Activated CD8-positive, alpha-beta memory T cell treated with anti-CD3 and anti-CD28 coated beads, Interleukin-2, amount 10 ng/mL, durations not matched to agents 7 days and 5 days (primary cell): ENCODE measurements at places on chromosomes 2 and 18. TPM values are rescaled to one million over a fixed set of nuclear protein-coding genes. Genes with fewer than 3 reads are reported as not detected.

DNA sequence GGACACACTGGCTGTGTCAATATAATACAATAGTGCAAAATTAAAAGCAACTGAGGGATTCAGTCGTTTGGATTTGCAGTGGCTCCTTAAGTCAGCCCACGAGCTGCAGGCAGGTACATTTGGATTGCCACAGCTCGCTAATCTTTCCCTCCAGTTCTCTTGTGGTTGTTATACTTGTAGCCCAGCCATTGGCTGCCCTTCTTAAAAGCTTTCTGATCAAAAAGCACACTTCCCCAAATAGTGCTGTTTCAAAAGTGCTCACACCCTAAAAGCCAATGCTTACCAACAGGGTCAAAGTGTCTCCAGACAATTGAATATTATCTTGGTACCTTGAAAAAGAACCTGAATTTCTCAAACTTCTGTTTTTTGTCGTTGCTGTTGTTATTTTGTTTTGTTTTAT lies 404.7 kb upstream of the FAM98A start:
- no peaks in the 10 kb centered on the region for H3K27me3 ChIP-seq
- no peaks in the 10 kb centered on the region for H3K4me1 ChIP-seq
- H3K4me3 ChIP-seq: no peak overlapping the region
- H3K27ac ChIP-seq: no peak overlapping the region

DNA sequence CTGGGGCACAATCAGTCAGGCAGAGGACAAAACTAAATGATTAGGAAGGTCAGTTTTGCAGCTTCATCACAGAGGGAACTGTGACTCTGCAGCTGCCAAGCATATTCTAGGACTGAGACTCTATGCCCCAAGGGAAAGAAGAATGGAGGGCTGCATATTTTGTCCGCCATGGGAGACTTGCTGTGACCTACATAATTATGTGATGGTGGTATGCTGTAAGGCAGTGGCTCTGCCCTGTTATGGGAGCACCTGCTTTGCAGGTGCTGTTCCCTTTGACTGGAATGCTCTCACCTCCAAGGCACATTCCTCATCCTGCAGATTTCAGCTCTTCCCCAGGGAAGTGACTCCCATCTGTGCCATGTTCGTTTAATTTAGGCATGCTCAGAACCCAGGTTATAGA lies 261.9 kb upstream of the EPHA4 start:
- no peak for DNase-seq
- no peaks in the 10 kb centered on the region for H3K36me3 ChIP-seq
- no peaks in the 10 kb centered on the region for H3K27me3 ChIP-seq
- H3K4me3 ChIP-seq: no peak overlapping the region
- H3K4me1 ChIP-seq: no peaks in the 10 kb centered on the region

DNA sequence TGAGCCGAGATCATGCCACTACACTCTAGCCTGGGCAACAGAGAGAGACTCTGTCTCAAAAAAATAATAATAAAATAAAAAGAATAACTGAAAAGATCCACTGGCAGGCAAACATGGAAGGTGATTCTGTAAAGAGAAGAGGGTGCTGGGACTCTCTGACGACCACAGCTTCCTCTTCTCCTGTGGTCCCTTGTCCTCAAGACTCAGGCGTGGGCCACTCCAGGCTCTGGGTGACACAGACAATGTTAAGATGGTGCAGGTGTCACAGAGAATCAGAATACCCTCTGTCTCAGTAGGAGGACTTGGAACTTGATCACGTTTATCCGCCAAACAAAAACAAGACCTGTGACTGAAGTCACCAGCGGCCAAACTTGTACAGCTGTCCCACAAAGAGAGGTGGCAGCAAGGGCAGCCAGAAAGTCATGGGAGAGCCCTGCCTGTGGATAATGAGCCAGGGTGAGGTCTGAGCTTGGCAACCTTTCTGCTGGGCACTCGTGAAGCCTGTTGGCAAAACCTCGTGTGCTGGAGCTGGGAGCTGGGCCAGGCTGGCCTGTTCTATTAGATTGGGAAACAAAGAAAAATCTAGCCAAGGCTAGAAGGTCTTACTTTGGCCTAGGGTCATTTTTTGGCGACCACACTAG lies 76.4 kb upstream of the ITGA6 start:
- H3K27me3 ChIP-seq: peaks cover 16% of the 10 kb centered on the region
- no peaks in the 10 kb centered on the region for H3K4me1 ChIP-seq
- no peak overlapping the region for H3K27ac ChIP-seq
- no peak overlapping the region for H3K4me3 ChIP-seq

- H3K4me3 ChIP-seq: no peak overlapping the region
- H3K27me3 ChIP-seq: peaks cover 8% of the 10 kb centered on the region
- no peaks in the 10 kb centered on the region for H3K4me1 ChIP-seq
- H3K36me3 ChIP-seq: no peaks in the 10 kb centered on the region
- DNase-seq: no peak
These were observed 54.8 kb upstream of the KLHL29 start for GRCh38 chr2:23330214-23330613.

The WDR7 gene
- 43.3 TPM for total RNA-seq

- H3K4me3 ChIP-seq: no peak overlapping the region
- H3K27me3 ChIP-seq: no peaks in the 10 kb centered on the region
- H3K4me1 ChIP-seq: no peaks in the 10 kb centered on the region
These were observed 417.9 kb downstream of the NRXN1 start for GRCh38 chr2:50614056-50614455.

The NBEAL1 gene
- 9.9 TPM for total RNA-seq
